ENCODE measurements at places on chromosomes 1 and 21.

DNA sequence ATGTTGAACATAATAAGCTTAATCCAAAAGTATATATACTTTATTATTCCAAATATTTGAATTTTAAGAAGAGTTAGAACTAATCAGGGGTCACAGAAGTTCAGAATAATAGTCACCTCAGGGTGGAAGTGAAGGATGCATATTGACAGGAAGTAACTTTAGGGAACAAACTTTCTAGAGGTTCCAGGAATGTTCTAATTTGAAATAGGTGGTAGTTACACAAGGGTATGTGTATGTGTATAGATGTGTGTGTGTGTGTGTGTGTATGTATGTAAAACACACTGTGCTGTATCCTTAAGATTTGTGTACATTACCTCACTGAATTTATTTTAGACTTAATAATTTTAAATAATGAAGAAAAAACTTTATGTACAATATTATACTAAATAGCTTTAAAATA, 110.4 kb downstream of the ACBD6 start:
- DNase-seq = no peak

DNA sequence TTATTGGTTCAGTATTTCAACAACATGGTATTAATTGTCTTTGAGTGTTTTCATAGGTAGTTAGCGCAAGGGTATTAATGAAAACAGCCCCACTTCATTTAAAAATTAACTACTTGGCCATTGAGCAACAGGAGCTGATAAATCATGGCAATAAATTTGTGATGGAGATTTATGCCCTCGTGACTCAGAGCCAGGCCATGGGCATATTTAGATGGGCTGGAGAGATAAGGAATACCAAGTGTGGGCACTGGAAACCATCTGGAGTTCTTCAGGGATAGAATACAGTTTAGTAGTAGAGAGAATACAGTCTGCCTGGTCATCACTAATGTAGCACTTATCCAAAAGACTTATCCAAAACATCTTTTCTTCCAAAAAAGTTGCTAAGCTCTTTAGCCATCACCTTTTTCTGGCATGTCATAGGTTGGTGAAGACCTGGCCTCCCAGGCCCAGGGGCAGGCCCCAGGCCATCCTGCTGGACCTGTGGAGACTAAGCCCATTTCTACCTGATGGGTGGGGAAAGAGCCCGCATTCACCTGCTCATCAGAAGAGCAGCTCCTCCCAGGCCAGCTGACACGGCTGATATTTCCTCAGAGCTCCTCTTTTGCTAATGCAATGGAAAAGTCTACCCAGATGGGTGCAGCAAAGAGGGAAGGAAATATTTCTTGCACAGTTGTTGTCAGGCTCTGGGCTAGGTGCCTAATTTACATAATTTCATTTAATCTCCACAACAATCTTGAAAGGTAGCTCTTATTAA, 238.0 kb downstream of the TM2D1 start:
- no peak for DNase-seq

- DNase-seq = no peak
Measured at GRCh38 chr21:20519076-20519475, 479.1 kb upstream of the NCAM2 start.

DNA sequence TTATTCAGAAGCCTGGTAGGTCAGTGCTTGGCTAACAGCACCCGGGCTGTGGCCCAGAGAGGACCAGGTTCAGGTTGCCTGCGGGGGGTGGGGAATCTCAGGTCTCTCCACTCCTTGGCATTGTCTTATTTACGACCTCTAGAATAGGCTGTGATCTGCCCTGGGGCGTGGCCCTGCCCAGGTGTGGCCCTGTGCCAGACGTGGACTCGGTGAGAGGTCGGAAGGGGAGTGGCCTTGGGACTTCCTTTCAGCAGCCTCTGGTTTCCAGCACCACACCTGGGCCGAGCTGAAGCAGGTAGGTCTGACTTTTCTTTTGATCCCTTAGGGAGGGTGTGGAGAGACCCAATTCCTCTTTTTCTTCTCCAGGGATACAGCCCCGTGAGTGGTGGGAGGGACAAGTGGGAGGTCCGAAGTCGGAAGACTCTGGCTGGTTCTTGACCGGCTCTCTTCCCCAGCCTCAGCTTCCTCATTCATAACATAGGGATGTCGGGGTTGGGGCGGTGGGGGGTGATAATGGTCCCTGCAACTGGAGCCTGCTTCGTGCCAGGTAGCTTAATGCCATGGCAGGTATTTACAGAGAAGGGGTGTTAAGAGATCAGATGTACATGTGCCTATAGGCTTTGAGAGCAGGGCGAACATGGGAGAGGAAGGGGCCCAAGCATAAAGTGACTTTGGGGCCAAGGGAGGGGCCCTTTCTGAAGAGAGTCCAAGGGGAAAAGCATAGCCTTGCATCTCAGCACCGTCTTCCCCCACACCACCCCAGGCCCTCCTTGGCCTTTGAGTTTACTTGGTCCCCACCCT, 16.5 kb downstream of the ACOT11 start:
- DNase-seq = no peak

DNA sequence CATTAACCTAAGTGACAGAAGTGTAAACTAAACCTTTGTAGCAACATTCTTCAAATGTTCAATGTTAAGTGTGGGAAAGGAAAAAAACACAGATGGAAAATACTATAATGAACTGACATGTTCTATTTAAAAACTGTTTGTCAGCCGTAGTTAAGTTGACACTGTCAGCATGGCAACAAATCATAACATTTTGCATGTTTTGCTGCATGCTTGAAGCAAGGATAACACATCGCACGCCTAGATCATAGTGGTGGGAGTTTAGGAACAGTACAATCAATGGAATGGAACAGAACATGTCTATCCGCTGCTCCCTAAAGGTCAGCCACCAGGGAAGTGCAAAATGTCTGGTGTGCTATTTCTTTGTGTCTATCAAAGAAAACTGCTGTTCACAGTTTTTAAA, 62.5 kb upstream of the ESRRG start:
- DNase-seq = no peak

DNA sequence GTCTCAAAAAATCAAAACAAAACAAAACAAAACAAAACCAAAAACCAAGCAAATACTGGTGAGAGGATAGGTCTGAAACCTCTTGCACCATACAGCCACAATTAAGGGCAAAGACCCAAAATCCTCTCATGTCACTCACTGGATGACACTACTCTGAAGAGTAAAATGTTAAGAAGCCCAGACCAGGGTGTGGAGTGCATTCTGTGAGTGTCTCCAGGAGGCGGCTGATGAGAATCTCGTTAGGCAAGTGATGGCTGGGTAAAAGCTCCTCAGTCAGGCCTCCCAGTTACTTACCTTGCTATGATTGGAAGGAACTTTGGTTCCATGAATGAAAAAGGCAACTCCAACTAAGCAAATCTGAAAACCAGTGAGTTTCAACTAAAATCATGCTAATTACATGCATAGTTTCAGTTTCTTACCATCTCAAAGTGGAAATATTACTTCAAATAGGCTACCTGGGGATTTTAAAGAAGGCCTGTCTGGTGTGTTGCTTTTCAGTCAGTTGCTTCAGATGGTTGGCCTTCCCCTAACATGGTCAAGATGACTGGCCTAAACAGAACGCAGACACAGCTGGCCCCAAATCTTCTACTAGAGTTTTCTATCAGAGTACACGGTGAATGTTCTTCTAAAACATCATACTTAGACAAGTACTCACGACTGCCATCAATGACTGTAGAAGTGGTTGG, 95.1 kb downstream of the KIAA0319L start:
- no peak for DNase-seq

- DNase-seq = no peak
Measured at GRCh38 chr1:42422737-42423136, 33.1 kb downstream of the ZMYND12 start.

GRCh38 chr1:213925531-213926182, 62.1 kb upstream of the PROX1 start:
- DNase-seq = no peak

DNA sequence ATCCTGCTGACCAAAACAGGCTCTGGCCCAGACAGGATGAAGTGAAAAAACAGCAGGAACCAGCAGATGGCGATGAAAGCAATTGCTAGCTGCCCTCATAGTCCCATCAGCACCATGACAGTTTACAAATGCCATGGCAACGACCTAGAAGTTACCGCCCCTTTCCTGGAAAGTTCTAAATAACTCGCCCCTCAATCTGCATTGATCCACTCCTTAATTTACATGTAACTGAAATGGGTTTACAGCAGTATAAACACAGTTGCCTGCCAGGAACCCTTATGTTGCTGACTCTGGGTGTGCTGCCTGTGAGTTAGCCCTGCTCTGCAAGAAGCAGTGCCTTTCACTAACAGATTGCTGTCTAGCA, 65.5 kb upstream of the CR1L start:
- DNase-seq = no peak

- no peak for DNase-seq
Measured at GRCh38 chr1:32878183-32878582, 7.5 kb upstream of the FNDC5 start.

- no peak for DNase-seq
Measured at GRCh38 chr1:118253053-118253915, 68.3 kb upstream of the SPAG17 start.

DNA sequence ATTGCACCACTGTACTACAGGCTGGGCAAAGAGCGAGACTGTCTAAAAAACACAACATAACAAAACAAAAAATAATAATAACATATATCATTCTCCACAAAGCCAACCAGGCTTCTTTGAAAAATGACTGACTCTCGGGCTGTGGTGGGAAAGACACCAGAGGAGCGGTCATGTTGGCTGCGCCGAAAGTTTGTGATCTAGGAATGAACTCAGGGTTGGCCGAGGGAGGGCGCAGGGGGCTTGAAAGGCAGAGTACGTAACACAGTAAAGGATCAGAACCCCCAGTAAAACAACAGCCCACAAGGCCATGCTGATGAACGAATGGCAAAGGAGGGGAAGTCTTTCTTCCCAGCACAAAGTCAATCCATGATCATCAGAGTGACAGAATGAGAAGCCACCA, 4.7 kb downstream of the SLC35E2B start:
- no peak for DNase-seq

DNA sequence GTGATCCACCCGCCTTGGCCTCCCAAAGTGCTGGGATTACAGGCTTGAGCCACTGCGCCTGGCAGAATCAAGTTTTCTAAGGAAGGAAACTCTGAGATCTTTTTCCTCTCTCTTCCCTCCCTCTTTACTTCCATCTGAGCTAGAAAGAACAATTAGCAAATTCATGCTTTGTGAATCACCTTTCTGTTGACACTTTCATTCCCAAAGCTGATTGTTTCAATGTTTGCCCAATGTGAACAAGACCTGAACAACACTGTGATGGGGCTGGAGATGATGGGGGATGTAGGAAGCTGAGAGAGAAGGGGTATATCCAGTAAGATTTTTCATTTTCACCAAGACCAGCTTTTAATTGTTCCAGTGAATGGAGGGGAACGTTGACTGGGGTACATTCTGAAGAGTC, 5.7 kb upstream of the TENT5B start:
- no peak for DNase-seq

DNA sequence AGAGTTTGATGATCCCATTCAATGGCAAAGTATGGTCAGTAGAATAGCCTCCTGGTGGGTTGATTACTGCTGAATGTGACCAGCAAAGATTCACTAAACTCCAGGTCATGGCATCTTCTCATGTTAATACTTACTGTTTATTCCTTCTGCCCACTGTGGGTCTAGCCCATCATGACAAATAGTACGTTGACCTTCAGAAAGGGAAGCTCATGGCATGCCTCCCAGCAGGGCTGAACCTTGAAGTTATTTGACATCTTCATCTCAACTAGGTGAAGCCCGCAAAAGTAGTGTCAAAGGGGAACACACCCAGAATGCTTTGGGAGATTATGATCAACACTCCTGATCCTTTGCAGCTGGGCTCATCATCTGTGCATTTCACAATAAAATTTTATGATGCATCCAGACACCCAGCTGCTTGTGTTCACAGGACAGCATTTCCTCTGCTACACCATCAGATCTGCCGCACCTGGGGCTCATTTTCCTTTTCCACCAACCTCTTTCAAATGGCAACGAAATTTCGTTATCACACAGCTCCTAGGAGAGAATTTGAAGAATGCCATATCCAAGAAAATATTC, 49.6 kb downstream of the HLX start:
- DNase-seq = no peak

DNA sequence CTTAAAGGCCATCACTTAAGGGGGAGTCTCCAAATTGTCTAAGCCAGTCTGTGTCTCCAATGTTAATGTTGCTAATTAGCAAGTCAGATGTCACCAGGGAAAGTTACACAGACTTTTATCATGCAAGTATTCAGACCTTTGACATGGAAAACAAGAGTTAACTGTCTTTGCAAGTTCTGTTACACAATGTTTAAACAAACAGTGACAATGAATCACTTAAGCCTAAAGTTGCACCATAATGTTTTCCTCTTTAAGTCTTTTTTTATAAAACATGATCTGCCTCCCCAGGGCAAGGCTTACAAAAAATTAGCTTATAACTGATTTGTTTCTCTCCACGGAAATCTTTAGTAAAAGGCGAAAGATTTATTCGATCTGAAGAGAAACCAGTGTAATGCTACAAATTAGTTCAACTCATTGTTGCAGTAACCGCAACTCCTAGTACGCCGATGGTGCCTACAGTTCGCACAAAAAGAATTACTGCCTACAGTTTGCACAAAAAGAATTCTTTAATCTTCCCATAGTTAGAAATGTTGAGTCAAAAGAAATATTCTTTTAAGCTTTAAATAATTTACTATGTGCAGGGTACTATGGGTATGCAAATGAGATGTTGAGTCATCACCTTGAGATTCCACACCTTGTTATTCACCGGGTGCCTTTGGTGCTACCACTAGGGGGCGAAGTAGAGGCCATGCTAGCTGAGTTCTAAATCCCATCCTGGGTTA, 45.3 kb downstream of the HHAT start:
- peak; percentile 30 for DNase-seq

- DNase-seq = no peak
Measured at GRCh38 chr1:53591924-53592323, 132.7 kb downstream of the DMRTB1 start.

- DNase-seq = no peak
Measured at GRCh38 chr21:25359724-25360123, 247.6 kb downstream of the MRPL39 start.

GRCh38 chr1:96996001-96996400, 274.4 kb downstream of the PTBP2 start:
- no peak for DNase-seq

DNA sequence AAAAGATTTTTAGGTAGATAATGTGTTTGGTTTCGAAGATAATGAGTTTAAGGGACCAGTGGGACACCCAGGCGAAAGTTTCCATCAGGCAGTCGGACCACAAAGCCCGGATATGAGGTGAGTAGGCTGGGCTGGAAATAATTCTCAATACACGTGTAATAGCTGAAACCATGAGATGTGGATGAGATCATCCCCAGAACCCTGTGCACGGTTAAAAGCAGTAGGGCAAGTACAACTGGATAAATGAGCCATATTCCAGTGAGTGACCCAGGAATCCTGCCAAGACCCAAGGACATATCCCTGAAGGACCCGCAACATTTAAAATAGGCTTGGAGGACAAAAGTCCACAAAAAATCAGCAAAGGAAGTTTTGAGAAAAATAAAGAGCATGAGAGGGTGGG, 21.5 kb upstream of the NHLH2 start:
- no peak for DNase-seq

DNA sequence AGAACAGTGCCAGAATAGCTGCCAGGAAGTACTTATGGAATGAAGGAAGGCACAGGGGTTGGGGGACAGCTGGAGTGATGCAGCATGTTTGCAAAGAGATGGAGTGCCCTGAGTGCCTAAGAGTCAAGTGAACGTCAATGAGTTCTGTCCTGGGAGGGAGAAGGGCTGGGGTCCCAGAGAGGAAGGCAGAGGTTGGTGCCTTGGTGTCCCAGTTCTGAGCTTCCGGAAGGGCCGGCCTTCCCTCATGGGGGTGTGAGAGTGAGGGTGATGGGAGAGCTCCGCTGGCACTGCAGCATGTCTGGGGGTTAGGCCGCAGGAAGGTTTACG, 17.6 kb downstream of the NES start:
- no peak for DNase-seq

- DNase-seq = no peak
Measured at GRCh38 chr1:201946224-201946908, at the start of gene LMOD1. TSS of gene LMOD1 (minus strand) at chr1:201946548. CDS start at chr1:201946340, 208 bp downstream.

All from stimulated activated CD8-positive, alpha-beta memory T cell treated with anti-CD3 and anti-CD28 coated beads, Interleukin-7, amount 100 ng/mL, for 4 hours (primary cell).